ENCODE measurements at places on chromosomes 6 and 20.

DNA sequence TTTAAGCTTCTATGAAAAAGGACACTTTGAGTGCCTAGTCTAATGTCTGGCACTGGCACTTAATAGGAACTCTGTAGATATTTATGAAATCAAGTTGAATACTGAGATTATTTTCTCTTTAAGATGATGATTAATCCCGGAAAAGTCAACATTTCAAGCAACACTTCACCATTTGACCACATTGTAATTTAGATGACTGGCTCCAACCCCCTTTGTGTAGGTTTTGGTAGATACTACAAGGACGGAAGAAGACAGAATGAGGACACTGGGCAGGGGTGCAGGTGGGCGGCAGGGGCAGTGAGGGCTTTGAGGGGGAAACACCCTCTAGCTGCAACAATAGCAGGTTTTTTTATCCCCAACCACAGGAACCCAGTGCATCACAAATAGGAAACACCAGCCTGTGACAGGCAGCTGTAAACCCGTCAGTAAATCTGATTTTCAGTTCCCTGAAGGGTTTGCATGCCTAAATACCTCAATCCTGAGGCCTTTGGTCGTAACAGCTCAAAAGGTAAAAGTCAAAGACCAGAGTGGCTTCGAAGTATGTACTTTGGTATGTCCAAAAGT, 4.6 kb downstream of the DTNBP1 start:
- no peak for DNase-seq

- DNase-seq: no peak
Measured at GRCh38 chr6:98958776-98959175, 11.0 kb upstream of the FBXL4 start.

GRCh38 chr6:110587328-110587727, 110.9 kb upstream of the SLC22A16 start:
- no peak for DNase-seq

DNA sequence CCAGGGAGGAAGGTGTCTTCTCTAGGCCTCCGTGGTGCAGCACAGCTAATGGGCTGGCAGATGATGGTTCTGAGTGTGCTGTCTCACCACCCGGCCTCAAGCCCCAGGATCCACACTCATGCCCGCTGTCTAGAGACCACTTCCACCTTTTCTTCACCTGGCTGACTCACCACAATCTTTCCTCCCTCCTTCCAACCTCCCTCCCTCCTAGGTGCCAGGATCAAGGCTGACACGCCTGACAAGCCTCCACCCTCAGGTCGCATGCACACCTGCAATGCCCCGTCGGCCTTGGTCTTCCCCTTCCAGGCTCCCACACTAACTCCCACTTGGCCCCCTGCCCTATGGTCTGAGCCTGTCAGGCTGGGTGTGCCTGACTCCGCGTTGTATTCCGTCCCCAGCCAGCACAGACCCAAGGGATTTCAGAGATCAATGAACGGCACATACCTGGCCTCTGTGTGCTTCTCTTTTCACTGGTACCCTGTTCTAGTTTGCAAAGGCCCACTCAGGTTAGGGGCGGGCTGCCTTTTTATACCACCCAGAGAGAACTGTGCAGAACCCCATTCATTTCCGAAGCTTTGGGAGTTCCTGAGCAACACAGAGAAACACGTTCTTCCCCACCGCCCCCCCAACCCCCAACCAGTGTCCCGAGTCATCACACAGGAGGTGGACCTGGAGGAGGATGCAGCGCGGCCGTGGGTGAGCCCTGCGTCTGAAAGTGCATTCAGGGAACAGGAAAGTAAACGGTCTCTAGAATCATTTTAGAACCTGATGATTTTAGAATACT, 39.3 kb downstream of the PMEPA1 start:
- no peak for DNase-seq

DNA sequence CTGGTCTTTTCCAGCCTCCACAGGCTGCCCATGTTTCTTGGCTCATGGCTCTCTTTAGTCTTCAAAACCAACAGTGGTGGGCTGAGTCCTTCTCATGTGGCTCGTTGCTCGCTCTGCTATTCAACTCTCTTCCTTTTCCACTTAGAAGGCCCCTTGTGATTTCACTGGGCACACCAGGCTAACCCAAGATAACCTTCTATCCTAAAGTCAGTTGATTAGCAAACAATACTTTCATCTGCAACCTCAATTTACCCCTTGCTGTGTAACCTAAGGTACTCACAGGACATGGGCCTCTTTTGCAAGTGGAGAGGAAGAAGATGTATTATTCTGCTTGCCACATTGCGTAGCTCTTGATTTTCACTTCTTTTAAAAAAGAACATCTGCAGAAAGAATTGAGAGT, 79.6 kb downstream of the UTRN start:
- DNase-seq: no peak

DNA sequence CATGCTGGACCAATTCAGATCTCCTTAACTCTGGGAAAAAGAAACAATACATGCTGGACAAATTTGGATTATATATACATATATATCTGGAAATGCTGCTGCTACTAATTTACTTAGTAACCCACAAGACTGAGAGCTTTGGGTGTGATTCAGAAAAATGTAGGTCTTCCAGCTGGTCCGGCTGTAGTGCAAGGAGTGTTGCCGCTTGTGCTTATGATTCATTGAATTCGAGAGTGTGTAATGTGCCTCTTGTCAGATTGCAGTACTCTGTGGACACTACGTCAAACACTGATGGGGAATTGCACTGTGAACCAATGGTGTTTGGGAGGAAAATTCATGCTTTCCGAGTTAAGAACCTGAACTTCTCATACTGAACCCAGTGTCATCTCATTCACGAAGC, 1155.5 kb downstream of the EPHA7 start:
- DNase-seq: no peak

- DNase-seq: peak; percentile 98
Measured at GRCh38 chr20:34302723-34303533, at the start of gene AHCY. AHCY (minus strand) TSS chr20:34303355; CDS start chr20:34303270, 85 bp downstream.

DNA sequence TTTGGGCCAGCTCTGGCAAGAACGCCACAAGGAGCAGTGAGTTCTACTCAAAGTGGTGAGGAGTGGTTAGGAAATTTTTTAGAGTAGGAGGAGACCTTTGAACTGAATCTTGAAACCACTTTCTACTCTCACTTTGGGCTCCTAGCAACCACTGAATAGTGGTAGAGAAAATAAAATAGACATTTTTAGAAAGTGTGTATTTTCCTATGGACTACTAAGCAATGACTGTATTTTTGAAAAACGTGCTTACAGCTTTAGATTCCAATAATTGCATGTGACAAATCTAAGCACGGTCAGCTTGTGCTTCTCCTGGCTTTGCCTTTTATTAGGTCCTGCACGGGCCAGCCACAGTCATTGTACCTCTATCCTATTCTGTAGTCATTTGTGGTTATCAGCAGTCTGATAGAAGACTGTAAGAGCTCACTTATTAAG, 8.7 kb upstream of the IFNGR1 start:
- DNase-seq: no peak

GRCh38 chr6:54011277-54011648, 100.0 kb upstream of the MLIP start:
- DNase-seq: no peak

DNA sequence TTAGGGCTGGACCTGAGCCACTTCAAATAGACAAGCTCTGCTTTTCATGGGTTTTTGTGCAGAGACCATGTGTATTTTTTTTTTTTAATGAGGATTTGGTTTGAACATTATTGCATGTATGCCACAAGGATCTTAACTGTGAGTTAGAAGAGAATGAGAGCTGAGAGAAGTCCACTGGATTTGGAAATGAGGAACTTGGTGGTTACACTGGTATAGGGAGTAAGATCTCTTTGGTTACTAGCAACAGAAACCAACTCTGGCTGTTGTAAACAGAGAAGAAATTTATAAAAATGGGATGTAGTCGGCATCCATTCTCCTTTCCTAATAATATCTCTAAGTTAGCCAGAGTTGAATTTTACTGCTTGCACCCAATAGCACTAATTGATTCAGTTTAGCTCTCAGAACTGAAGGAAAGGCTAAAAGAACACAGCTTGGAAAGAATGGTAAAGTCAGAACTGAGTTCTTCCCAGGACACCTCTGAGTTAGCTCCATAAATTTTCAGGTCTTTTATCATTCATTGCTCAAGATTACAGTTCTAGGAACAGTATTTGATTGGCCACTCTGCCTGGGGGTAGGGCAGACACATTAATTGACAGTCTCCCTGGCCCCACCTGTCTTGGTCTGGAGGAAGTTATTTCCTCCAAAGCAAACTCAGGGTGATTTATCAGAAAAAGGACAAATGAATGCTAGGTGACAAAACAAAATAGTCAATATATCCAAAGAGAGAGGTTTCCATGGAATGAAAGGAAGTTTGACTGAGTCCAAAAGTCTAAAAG, 3.9 kb upstream of the WFDC2 start:
- no peak for DNase-seq

GRCh38 chr6:167687116-167687725, 139.5 kb upstream of the AFDN start:
- DNase-seq: no peak

DNA sequence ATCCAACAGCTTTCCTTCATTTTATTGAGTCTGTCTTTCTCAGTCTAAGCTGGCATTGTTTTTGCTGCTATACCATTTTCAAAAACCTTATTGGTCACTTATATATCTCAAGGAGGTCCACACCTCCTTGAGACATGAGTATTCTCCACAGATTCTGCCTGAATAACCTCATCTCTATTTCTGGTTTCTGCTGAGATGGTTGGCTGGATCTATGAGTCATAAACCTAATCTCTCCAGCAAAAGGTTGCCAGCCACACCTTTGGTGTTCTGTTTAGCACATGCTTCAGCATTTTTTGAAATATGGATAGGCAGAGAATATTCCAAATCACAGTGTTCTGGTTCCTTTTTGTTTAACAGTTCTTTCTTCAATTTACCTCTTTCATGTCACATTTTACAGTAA, 40.8 kb upstream of the TMEM244 start:
- no peak for DNase-seq

- peak; percentile 27 for DNase-seq
Measured at GRCh38 chr20:10501402-10501801, 66.3 kb downstream of the SLX4IP start.

- peak; percentile 91 for DNase-seq
Measured at GRCh38 chr6:35727935-35728682, 8.7 kb upstream of the ARMC12 start.
